ENCODE measurements at places on chromosomes 2 and 18. TPM values are rescaled to one million over a fixed set of nuclear protein-coding genes. Genes with fewer than 3 reads are reported as not detected.

The FAHD2A gene
- total RNA-seq = 46.1 TPM

The NIFK gene
- total RNA-seq = 31.9 TPM

The OR6B2 gene
- not detected for total RNA-seq

The CAPN14 gene
- total RNA-seq = 0.12 TPM

The UGT1A4 gene
- 0.29 TPM for total RNA-seq

The SLC4A5 gene
- total RNA-seq = 8.4 TPM

The RBKS gene
- 6.1 TPM for total RNA-seq

The SATB2 gene
- 9.1 TPM for total RNA-seq

The NAT8 gene
- 12.0 TPM for total RNA-seq

The OXER1 gene
- total RNA-seq = 8.1 TPM

The LRRC30 gene
- 6.4 TPM for total RNA-seq

The CDH19 gene
- total RNA-seq = 0.47 TPM

The CFAP221 gene
- 15.8 TPM for total RNA-seq
